ENCODE measurements at places on chromosomes 4 and X.

DNA sequence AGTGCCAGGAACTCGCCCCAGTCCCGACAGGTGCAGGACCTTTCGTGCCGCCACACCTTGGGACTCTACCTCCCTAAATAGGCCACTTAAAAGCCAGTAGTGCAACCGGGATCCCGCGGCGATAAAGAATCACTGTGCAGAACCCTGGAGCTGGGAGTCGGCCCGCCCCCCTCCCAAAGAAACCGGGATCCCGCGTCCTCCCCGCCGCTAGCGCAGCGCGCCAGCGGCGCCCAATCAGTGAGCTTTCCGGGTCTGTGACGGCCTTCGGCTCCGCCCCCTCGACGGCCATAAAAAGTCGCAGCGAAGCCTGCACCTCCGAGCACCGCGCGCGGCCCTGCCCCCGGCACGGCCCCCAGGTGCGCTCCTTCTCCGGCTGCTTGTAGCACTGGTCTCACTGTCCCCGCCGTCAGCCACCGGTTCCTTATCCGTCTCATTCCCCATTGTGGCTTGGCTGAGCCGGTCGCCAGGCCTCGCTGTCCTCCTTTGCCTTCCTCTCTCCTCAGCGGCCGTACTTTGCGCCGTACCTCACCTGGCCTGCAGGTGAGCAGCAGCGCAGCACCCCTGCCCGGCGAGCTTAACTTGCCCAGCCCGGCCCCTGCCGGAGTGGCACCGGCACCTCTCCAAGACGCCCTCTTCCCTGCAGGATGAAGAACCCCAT lies at the start of gene LRAT:
TSS of gene LRAT (plus strand) at position 318 of the 658 bp plus-strand sequence. CDS start at position 645, 327 bp downstream.
- peak; percentile 72 for DNase-seq
- no peak within 1 kb of the TSS for H3K27ac ChIP-seq
- H3K4me3 ChIP-seq, result peak within 1 kb of the TSS; percentile 37
- peaks cover 32% of the 10 kb centered on the region for H3K4me1 ChIP-seq
- peaks cover 75% of the 10 kb centered on the region for H3K27me3 ChIP-seq
- H3K36me3 ChIP-seq, result no peaks in the 10 kb centered on the region

DNA sequence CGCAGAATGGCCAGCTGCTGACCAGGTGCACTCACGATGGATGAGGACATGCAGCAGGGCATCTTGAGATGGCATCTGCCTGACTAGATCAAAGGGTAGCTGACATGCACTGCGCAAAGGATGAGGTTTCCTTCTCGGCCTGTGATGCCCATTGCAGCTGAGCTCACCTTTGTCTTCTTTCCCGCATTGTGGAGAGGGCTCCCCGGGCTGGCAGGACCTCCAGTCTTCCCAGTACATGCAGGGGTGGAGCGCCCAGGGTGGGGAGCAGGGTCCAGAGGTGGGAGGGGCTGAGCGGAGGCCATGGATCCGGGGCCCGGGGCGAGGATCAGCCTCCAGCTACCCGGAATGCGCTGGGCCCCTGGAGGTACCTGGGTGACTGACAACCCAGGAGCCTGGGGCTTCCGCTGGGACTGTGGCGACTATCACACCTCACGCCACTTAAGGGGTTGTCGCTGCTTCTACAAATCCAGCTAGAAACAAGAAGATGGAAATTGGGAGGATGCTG lies 12.0 kb downstream of the TREX2 start:
- H3K4me3 ChIP-seq, result no peak overlapping the region
- DNase-seq, result no peak
- H3K36me3 ChIP-seq, result no peaks in the 10 kb centered on the region

GRCh38 chr4:128725405-128726055 lies 84.0 kb upstream of the JADE1 start:
- no peak overlapping the region for H3K4me3 ChIP-seq
- H3K36me3 ChIP-seq, result no peaks in the 10 kb centered on the region
- no peak overlapping the region for H3K27ac ChIP-seq
- no peaks in the 10 kb centered on the region for H3K27me3 ChIP-seq

DNA sequence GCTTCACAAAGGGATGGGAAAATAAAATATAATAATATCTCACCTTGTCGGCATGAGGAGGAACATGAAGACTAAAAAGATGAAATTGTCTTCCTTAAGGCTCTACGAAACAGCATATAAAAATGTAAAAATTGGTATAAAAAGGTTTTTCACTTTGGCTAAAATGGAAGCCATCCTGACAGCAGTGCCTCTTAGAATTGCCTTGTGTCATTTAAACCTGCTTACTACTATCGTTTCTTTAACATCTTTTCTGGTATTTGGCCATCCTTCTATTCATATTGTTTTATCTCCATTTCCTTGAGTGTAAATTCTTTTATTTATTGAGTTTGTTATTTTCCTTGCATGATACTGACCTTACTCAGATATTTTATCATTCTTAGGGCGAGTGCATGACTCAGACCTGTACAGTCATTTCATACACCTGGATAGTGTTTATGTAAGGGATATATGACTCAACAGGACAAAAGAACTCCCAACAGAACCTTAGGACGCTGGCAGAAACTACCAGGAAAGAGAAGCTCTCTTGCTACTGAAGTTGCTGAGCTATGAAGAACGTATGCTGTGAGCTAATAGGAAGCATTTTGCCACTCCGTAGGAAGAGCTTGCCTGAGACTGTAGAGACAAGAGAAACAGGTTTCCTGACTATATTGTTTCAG lies 5.8 kb upstream of the CDKN2AIP start:
- H3K4me1 ChIP-seq, result peaks cover 37% of the 10 kb centered on the region
- no peaks in the 10 kb centered on the region for H3K36me3 ChIP-seq
- peak; percentile 41 for DNase-seq
- H3K4me3 ChIP-seq, result no peak overlapping the region
- H3K27me3 ChIP-seq, result no peaks in the 10 kb centered on the region
- peak overlapping the region; percentile 73 for H3K27ac ChIP-seq

DNA sequence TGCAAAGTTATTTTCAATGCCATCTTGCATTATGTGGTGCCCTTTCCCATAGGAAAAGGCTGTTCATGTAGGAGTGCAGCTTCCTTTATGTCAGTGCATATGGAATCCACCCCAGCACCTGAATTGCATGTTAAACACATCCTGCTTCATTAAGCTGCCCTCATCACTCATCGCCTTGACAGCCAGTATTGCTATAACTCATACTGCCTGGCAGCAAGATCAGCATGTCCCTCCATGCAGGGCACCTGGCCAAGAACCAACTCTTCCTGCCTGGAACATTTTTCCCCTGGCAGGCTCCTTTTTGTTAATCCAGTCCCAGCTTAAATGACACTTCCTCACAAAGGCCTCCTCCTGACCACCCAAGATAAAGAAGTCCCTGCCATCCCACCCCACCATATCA lies 23.5 kb upstream of the CA5B start:
- H3K4me1 ChIP-seq, result no peaks in the 10 kb centered on the region
- H3K36me3 ChIP-seq, result no peaks in the 10 kb centered on the region
- DNase-seq, result no peak
- no peaks in the 10 kb centered on the region for H3K27me3 ChIP-seq

DNA sequence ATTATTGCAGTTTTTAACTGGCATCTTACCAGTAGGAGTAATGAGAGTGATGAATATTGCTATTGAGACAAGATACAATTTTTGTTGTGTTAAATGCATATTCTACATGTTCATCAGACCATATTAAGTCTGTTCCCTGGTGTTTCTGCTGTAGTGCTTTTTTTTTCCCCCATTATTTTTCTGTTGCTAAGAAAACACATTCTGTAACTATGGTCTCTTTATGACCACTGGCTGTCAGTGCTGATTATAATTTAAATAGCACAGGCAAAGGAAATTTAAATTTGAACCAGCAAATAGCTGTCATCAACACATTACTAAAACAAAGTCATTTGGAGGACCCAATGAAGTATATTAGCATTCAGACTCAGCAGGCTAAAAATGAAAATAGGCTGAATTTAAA lies 98.3 kb upstream of the ANKRD50 start:
- no peak for DNase-seq
- no peak overlapping the region for H3K27ac ChIP-seq
- no peak overlapping the region for H3K4me3 ChIP-seq
- no peaks in the 10 kb centered on the region for H3K27me3 ChIP-seq

GRCh38 chr4:40389986-40390385 lies 54.9 kb downstream of the CHRNA9 start:
- DNase-seq, result no peak
- H3K27me3 ChIP-seq, result no peaks in the 10 kb centered on the region
- H3K4me1 ChIP-seq, result no peaks in the 10 kb centered on the region
- no peak overlapping the region for H3K27ac ChIP-seq
- no peaks in the 10 kb centered on the region for H3K36me3 ChIP-seq

GRCh38 chrX:132330156-132330729 lies 111.0 kb upstream of the RAP2C start:
- no peaks in the 10 kb centered on the region for H3K4me1 ChIP-seq
- no peaks in the 10 kb centered on the region for H3K36me3 ChIP-seq
- no peak for DNase-seq
- H3K27me3 ChIP-seq, result no peaks in the 10 kb centered on the region
- no peak overlapping the region for H3K27ac ChIP-seq

- DNase-seq, result no peak
- H3K4me3 ChIP-seq, result no peak overlapping the region
- H3K4me1 ChIP-seq, result no peaks in the 10 kb centered on the region
- H3K27me3 ChIP-seq, result no peaks in the 10 kb centered on the region
- H3K36me3 ChIP-seq, result no peaks in the 10 kb centered on the region
Measured at GRCh38 chr4:152162331-152162697, 373.6 kb downstream of the FBXW7 start.

GRCh38 chrX:105969487-105969886 lies 69.0 kb downstream of the SERPINA7 start:
- no peaks in the 10 kb centered on the region for H3K27me3 ChIP-seq
- no peak for DNase-seq
- no peaks in the 10 kb centered on the region for H3K4me1 ChIP-seq
- no peak overlapping the region for H3K27ac ChIP-seq
- H3K36me3 ChIP-seq, result no peaks in the 10 kb centered on the region

DNA sequence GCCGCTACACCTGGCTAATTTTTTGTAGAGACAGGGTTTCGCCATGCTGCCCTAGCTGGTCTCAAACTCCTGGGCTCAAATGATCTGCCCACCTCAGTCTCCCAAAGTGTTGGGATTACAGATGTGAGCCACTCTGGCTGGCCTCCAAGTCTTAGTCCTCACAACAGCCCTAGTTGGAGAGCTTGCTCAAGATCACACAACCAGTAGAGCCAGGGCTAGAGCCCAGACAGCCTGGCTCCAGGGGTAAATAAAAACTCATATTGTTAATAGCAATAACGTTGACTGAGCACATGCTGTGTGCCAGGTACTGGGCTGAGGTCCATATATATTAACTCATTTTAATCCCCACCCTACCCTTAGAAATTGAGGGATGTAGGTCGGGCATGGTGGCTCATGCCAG lies 7.3 kb upstream of the JAKMIP1 start:
- no peak overlapping the region for H3K4me3 ChIP-seq
- no peak overlapping the region for H3K27ac ChIP-seq
- DNase-seq, result no peak
- no peaks in the 10 kb centered on the region for H3K4me1 ChIP-seq

DNA sequence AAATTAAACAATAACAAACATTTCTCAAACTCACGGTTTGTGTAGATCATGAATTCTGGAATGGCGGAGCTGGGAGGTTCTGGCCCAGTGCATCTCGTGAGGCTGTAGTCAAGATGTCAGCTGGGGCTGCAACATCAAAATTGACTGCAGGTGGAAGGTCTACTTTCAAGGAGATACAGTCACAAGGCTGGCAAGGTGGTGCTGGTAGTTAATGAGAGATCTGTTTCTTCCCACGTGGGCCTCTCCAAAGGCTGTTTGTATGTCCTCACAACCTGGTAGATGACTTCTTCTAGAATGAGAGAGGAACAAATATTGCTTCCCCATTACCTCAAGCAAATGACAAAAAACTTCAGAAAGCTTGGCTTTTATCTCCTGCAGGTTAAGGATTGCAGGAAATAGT lies 8.0 kb upstream of the PRDX4 start:
- H3K27ac ChIP-seq, result no peak overlapping the region
- no peaks in the 10 kb centered on the region for H3K36me3 ChIP-seq
- H3K4me1 ChIP-seq, result no peaks in the 10 kb centered on the region
- H3K27me3 ChIP-seq, result no peaks in the 10 kb centered on the region
- H3K4me3 ChIP-seq, result no peak overlapping the region

- no peak overlapping the region for H3K27ac ChIP-seq
- no peaks in the 10 kb centered on the region for H3K36me3 ChIP-seq
- H3K4me1 ChIP-seq, result peaks cover 5% of the 10 kb centered on the region
- H3K27me3 ChIP-seq, result no peaks in the 10 kb centered on the region
- DNase-seq, result no peak
Measured at GRCh38 chrX:41096339-41096955, 11.2 kb downstream of the USP9X start.

DNA sequence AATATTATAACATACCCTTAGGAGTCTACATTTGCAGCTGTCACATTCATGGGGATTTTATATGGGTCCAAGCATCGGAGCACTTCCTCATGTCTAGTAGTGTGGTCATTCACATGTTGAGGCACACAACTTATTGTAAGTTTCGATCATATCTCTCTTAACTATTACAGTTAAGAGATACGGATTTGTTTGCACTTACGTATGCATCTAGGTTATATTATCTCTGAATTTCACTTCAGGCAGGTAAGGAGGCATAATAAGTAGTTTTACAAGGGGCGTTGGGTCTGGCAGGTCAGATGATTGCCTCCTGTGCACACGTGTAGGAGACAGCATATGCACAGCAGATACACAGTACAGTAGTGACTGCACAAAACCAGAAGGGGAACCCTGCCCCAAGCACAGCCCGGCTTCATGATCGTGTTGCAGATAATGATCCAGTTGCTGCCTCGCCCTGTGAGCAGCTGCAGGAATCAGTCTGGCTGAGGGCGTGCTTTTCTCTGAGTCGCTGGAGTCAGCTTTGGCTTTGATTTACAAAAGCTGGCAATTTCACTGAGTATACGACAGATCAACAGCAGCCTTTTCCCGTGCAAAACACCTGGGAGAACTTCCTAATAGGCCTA lies 302.9 kb upstream of the GATB start:
- H3K27ac ChIP-seq, result no peak overlapping the region
- no peak overlapping the region for H3K4me3 ChIP-seq
- DNase-seq, result peak; percentile 48
- no peaks in the 10 kb centered on the region for H3K27me3 ChIP-seq

DNA sequence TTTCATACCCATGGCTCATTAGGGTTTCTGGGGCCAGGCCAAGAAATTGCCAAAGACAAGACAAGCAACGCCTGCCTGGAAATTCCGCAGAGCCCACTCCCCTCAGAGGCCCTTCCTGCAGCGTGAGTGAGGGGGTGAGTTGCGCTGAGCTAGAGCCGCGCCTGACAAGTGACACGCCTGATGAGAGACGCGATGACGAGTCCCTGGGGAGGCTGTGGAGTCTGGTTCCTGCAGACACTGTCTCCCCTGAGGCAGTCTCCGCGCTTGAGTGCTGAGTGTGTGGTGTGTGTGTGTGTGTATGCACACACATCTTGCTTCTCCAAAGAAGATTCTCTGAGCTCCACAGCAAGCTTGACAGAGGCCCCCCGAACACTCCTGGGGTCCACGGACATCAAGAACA lies 269.8 kb downstream of the BCOR start:
- no peaks in the 10 kb centered on the region for H3K27me3 ChIP-seq
- H3K4me3 ChIP-seq, result no peak overlapping the region
- no peak for DNase-seq
- H3K27ac ChIP-seq, result no peak overlapping the region
- no peaks in the 10 kb centered on the region for H3K36me3 ChIP-seq

- no peaks in the 10 kb centered on the region for H3K27me3 ChIP-seq
- peaks cover 5% of the 10 kb centered on the region for H3K4me1 ChIP-seq
- H3K4me3 ChIP-seq, result no peak overlapping the region
Measured at GRCh38 chr4:142927721-142928120, 81.6 kb upstream of the INPP4B start.

Data from transverse colon (tissue), 4 donors.